ENCODE measurements at places on chromosomes 7 and 10. TPM values are rescaled to one million over a fixed set of nuclear protein-coding genes. Genes with fewer than 3 reads are reported as not detected.
A peak's percentile ranks its signal among the peaks of the same experiment; 100 is the strongest.

PRR15 gene
- total RNA-seq, result not detected

MPP7 gene
- 5.9 TPM for total RNA-seq

GRCh38 chr10:130743751-130744271, 567.7 kb downstream of the TCERG1L start:
- H3K27me3 ChIP-seq, result no peaks in the 10 kb centered on the region
- DNase-seq, result no peak
- no peak overlapping the region for H3K4me3 ChIP-seq
- no peaks in the 10 kb centered on the region for H3K4me1 ChIP-seq
- H3K27ac ChIP-seq, result no peak overlapping the region

DNA sequence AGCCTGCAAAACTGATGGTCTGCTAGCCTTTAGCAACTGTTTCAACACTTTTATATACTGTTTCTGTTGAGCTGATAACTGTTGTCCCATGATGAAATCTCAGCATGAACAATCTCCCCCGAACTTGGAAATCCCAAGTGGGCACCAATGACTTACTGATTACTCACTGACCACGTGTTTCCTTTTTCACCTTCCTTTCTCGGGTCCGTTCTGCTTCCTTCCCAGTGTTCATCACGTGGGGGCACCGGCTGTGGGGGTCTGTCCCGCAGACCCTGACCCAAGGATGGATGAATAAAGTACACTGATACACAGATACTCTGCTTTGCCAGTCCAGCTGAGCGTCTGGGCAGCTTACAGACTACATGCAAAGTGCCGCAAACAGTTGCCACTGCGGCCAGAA, 39.0 kb upstream of the RASGEF1A start:
- no peak overlapping the region for H3K27ac ChIP-seq
- no peaks in the 10 kb centered on the region for H3K27me3 ChIP-seq
- H3K36me3 ChIP-seq, result no peaks in the 10 kb centered on the region
- DNase-seq, result no peak

DNA sequence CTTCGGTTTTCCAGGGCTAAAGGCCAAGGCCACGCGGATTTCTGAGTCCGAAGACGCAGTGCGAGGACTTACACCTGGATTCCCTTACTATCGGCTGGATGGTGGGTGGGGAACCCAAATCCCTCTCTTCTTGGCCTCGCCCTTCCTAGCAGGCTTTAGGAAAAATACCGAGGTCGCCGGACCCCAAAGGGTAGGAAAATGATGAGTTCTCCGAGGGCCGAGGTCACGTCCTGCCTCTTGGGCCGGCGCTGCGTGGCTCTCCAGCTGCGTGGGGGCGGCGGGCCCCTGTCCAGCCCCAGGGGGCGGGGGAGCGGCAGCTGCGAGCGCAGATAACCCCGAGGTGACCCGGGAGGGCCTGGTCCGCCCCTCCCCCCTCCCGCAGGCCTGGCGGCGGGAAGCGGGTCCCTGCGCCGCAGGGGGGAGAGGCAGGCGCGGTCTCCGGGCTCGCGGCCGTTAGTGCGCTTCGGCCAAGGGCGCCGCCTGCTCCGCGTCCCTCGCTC, 805 bp upstream of the HMX3 start:
- H3K4me3 ChIP-seq, result peak overlapping the region; percentile 52
- H3K36me3 ChIP-seq, result no peaks in the 10 kb centered on the region
- peak; percentile 20 for DNase-seq
- H3K27ac ChIP-seq, result peak overlapping the region; percentile 36
- no peaks in the 10 kb centered on the region for H3K27me3 ChIP-seq

DNA sequence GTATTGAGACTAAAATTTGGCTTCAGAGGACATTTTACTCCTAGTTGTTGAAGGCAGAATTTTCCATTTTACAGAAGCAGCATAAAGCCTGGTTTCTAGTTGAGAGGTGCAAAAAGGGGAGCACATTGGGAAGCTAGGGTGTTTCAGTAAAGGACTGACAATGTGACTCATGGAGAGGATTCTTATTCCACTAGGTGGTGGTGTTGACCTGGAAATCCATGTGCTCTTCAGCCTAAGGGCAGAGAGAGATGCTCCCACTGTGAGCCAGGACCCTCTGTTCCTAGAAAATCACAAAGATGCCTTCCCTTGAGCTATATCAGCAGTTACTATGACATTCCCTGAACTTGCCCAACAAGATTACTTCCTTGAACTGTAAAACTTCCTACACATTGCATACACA, 687.8 kb downstream of the IPMK start:
- DNase-seq, result no peak
- no peaks in the 10 kb centered on the region for H3K27me3 ChIP-seq
- H3K27ac ChIP-seq, result no peak overlapping the region
- H3K36me3 ChIP-seq, result no peaks in the 10 kb centered on the region

HECTD2 gene
- 11.4 TPM for total RNA-seq

SDK1 gene
- total RNA-seq, result 3.4 TPM

PIP gene
- total RNA-seq, result not detected

CABCOCO1 gene
- total RNA-seq, result not detected

CNPY1 gene
- not detected for total RNA-seq

DNA sequence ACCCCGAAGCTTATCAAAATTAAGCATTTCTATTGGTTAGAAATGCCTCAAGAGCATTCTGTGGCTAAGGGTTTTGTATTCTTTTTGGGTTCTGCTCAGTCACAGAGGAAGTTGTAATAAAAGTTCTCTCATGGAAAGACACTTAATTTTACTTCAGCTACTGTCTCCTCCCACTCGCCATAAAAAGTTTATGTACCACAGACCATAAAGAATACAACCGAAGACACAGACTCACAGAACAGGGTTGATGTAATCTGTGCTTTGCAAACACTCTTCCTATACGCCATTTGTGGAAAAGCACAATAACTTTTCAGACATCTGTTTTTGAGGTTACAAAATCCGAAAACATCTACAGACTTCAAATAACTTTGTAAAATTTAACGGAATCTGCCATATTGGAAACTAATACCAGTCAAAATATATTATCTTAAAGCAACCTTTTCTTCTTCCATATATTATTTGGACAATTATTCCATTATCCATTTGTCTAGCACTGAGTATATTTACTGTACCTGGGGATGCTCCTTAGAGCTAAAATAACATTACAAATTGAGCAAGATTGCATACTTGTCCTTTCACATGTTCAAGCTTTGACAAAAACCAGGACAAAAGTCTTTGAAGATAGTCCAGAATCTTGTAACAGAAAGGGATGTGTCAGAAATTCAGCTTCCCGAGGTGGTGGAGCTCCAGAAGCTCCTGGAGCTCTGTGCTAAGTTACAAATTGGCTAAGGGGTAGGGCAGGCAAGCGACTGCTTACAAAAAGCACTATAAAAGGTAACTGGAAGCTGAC, 219.0 kb upstream of the MEOX2 start:
- H3K4me1 ChIP-seq, result no peaks in the 10 kb centered on the region
- no peak overlapping the region for H3K4me3 ChIP-seq
- DNase-seq, result no peak
- no peaks in the 10 kb centered on the region for H3K36me3 ChIP-seq
- no peak overlapping the region for H3K27ac ChIP-seq

GRCh38 chr7:11170175-11170574, 196.5 kb downstream of the PHF14 start:
- no peaks in the 10 kb centered on the region for H3K4me1 ChIP-seq
- H3K4me3 ChIP-seq, result no peak overlapping the region
- H3K36me3 ChIP-seq, result peaks cover 6% of the 10 kb centered on the region
- H3K27me3 ChIP-seq, result no peaks in the 10 kb centered on the region

GRCh38 chr10:62620491-62620890, 184.0 kb upstream of the ADO start:
- no peak for DNase-seq
- H3K36me3 ChIP-seq, result no peaks in the 10 kb centered on the region
- H3K4me1 ChIP-seq, result no peaks in the 10 kb centered on the region

ENKUR gene
- not detected for total RNA-seq

OPN4 gene
- total RNA-seq, result not detected

PNLIPRP2 gene
- total RNA-seq, result not detected

TLL2 gene
- total RNA-seq, result 10.3 TPM

DNA sequence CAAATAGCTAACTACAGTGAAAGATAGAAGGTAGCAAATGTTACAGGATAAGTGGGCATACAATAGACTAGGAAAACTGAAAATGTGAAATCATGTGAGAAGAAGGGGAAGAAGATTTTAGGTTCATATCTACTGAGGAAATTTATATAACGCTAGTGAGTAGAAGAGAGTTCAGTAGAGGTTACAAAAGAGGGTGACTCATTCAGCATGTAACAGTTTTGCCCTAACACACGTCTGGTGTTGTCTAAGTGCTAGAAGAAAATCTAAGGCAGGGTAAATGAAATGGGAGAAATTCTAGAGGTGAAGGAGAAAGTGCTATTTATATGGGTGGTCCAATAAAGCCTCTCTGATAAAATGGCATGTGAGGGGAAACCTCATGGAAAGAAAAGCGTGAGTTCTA, 731.4 kb upstream of the POT1 start:
- H3K27ac ChIP-seq, result no peak overlapping the region
- 0 out of 2 replicates have a peak, but pooled peaks cover 2% of the 10 kb centered on the region for H3K4me1 ChIP-seq
- DNase-seq, result no peak
- no peak overlapping the region for H3K4me3 ChIP-seq
- no peaks in the 10 kb centered on the region for H3K27me3 ChIP-seq
- H3K36me3 ChIP-seq, result no peaks in the 10 kb centered on the region

- H3K4me1 ChIP-seq, result peaks cover 18% of the 10 kb centered on the region
- no peaks in the 10 kb centered on the region for H3K36me3 ChIP-seq
- H3K4me3 ChIP-seq, result no peak overlapping the region
These were observed 6.9 kb upstream of the SH2B2 start for GRCh38 chr7:102279537-102280400.

GRCh38 chr7:50450590-50451032, 461 bp upstream of the FIGNL1 start:
- H3K4me1 ChIP-seq, result peaks cover 10% of the 10 kb centered on the region
- peaks cover 5% of the 10 kb centered on the region for H3K27me3 ChIP-seq
- DNase-seq, result peak; percentile 12
- H3K27ac ChIP-seq, result peak overlapping the region; percentile 81
- H3K4me3 ChIP-seq, result peak overlapping the region; percentile 94

GRCh38 chr10:17662193-17663138, 18.5 kb downstream of the STAM start:
- H3K27ac ChIP-seq, result no peak overlapping the region
- H3K27me3 ChIP-seq, result no peaks in the 10 kb centered on the region
- H3K4me1 ChIP-seq, result no peaks in the 10 kb centered on the region
- no peak for DNase-seq
- no peak overlapping the region for H3K4me3 ChIP-seq
- peaks cover 4% of the 10 kb centered on the region for H3K36me3 ChIP-seq

DNA sequence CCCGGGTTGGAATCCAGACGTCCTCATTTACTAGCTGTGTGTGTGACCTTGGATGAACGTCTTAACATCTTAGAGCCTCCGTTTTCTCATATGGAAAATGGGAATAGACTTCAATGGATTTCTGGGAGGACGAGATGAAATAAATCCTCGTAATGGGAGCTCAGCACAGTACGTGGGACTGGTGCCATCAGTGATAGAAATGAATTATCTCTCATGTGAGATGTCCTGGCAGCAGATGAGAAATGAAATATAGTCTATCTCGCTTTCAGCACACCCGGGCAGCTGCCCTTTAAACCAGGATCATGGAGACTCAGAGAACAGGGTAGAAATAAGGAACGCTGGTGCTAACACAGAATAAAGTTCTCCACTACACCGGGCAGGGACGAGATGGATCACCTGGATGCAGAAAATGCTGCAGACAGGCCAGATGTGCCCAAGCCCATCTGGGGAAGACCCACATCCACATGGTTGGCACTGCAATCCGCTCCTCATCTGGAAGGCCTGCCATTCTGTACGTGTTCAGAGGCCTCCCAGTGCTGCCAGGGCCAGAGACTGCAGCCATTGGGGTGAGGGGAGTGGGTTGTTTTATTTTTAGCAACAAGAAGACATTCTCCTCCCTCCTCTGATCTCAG, 11.1 kb upstream of the EMX2 start:
- H3K27me3 ChIP-seq, result no peaks in the 10 kb centered on the region
- no peaks in the 10 kb centered on the region for H3K4me1 ChIP-seq
- no peak overlapping the region for H3K27ac ChIP-seq
- DNase-seq, result no peak

GIMAP1 gene
- not detected for total RNA-seq

DNA sequence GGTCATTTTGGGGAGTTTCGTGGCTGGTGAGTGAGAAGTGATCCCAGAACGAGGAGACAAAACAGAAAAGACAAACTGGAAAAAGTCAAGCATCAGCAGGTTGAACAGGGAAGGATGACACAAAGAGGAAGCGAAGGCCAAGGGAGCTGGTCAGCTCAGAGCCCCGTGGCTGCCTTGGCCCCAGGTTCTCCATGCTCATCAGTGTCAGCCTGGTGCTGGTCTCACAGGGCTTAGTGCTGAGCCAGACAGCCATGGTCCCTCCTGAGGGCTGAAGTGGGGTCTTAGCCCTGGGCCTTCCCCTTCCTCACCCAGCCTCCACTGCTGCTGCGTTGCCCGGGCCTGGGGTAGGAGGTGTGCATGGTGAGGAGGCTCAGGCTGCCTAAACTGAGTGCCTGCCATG, 183.6 kb downstream of the PFKFB3 start:
- H3K27ac ChIP-seq, result no peak overlapping the region
- no peak overlapping the region for H3K4me3 ChIP-seq
- peaks cover 5% of the 10 kb centered on the region for H3K4me1 ChIP-seq
- no peaks in the 10 kb centered on the region for H3K27me3 ChIP-seq
- no peaks in the 10 kb centered on the region for H3K36me3 ChIP-seq

DNA sequence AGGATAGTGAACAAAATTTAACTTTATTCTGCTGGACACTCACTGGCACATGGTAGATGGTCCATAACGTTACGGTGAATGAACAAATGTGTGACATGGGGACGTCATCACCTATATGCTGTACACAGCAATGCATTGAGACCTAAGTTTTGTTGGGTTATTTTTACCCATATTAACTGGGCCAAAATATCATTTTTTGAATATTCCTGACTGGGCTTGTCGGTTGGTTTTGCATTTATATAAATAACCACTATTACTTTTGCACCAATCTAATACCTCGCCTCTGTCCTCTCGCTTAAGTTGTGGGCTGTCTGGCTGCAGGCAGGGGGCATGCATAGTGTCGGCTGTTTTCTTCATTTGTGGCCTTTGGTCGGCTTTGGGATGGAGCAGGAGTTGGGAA, 161.7 kb downstream of the USP6NL start:
- no peaks in the 10 kb centered on the region for H3K27me3 ChIP-seq
- no peak for DNase-seq
- no peaks in the 10 kb centered on the region for H3K4me1 ChIP-seq
- no peak overlapping the region for H3K4me3 ChIP-seq
- no peaks in the 10 kb centered on the region for H3K36me3 ChIP-seq
- H3K27ac ChIP-seq, result no peak overlapping the region

DNA sequence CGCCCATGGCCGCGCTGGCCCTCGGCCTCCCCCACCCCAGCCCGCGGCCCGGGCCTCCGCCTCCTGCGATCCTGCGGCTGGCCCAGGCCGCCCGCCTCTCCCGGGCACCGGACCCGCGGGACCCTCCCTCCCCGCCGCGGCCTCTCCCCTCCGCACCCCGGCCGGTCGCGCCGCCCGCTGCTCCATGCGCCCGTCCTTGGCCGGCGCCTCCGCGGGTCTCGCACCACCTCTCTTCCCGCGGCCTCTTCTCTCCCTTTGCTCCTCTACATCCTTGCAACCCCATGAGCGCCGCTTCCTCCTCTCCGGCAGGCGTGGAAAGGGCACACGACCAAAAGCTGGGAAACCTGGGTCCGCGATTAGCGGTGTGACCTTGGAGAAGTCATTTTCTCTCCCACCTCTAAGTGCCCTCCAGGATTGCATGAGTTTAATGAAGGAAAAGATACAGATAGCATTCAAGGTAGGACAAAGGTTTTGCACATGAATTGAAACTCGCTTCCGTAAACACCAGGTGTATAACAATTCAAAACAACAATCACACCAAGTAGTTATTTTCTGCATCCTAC, 448 bp upstream of the SRPK2 start:
- DNase-seq, result peak; percentile 79
- H3K36me3 ChIP-seq, result 0 out of 2 replicates have a peak, but pooled peaks cover 5% of the 10 kb centered on the region
- peaks cover 5% of the 10 kb centered on the region for H3K4me1 ChIP-seq
- no peak overlapping the region for H3K27ac ChIP-seq
- H3K27me3 ChIP-seq, result no peaks in the 10 kb centered on the region
